Psoas muscle (tissue), 8 donors: ENCODE measurements at places on chromosomes 13 and 19.

DNA sequence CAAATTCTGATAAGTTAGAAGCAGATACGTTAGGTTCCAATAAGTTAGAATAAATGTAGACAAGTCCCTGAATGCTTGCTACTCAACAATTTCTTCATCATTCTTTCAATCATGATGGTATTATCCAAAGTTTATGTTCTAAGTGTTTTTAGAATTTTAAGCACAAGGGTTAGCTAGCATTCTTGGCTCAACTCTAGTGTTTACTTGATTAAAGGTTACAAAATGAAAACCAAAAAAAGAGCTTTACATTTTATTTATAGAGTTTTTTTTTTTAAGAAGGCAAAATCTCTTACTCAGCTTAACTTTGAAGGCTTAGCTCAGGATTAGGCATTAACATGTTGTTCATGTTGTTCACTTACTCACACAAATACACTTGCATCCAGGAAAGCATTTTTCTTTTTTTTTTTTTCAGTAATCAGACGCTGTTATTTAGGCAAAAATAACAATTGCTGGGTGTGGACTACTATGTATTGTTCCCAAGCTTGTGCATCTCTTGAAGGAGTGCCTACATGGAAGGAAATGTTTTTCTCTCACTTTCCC lies 420.6 kb downstream of the DCT start:
- DNase-seq: no peak

GRCh38 chr19:5246554-5247155 lies 94.0 kb downstream of the PTPRS start:
- no peak for DNase-seq

- DNase-seq: no peak
These were observed 428.5 kb upstream of the NBEA start for GRCh38 chr13:34513526-34513925.

DNA sequence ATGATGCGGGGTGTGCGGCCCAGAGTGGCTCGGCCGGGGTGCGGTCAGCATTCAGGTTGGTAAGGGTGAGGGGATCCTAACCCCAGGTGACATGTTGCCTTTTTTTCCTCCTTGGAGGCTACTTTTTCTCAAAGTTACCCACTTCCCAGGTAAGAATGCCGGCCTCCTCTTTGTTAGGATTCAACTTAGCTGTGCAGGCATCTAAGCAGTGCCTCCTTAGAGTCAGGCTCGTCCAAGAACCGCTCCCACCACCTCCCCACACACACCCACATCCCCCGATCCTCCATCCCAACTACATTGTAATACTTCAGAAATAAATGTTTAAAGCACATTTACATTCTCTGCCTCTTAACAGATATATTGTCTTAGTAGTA lies 733 bp upstream of the ENOX1 start:
- no peak for DNase-seq
